ENCODE measurements at places on chromosomes 1 and 21. TPM values are rescaled to one million over a fixed set of nuclear protein-coding genes. Genes with fewer than 3 reads are reported as not detected.

- H3K4me1 ChIP-seq: no peaks in the 10 kb centered on the region
- no peaks in the 10 kb centered on the region for H3K27me3 ChIP-seq
- H3K4me3 ChIP-seq: no peak overlapping the region
Measured at GRCh38 chr1:21294266-21294989, 4.2 kb upstream of the ECE1 start.

- peaks cover 10% of the 10 kb centered on the region for H3K4me1 ChIP-seq
- H3K4me3 ChIP-seq: no peak overlapping the region
- H3K27ac ChIP-seq: no peak overlapping the region
- no peaks in the 10 kb centered on the region for H3K36me3 ChIP-seq
- DNase-seq: no peak
Measured at GRCh38 chr1:224498574-224499170, 64.1 kb upstream of the WDR26 start.

DNA sequence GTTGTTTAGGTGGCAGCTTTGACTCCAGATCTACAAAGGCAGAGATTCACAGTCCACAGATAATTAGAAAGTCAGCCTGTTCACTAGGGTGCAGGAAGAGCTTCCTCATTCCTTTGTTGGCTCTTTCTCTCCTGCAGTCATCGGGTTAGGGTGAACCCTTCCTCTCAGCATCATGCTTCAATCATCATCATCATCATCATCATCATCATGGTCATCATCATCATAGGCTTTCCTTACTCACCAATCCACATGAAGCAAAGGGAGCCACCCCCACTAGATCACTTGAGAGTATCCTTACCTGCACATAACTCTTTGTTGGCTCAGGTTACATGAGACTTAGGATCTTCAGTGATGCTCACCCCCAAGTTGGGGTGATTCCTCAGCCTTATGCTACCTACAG, 19.0 kb downstream of the MPZ start:
- peaks cover 20% of the 10 kb centered on the region for H3K4me1 ChIP-seq
- no peak overlapping the region for H3K4me3 ChIP-seq
- DNase-seq: no peak
- peak overlapping the region; percentile 27 for H3K27ac ChIP-seq
- no peaks in the 10 kb centered on the region for H3K27me3 ChIP-seq

DNA sequence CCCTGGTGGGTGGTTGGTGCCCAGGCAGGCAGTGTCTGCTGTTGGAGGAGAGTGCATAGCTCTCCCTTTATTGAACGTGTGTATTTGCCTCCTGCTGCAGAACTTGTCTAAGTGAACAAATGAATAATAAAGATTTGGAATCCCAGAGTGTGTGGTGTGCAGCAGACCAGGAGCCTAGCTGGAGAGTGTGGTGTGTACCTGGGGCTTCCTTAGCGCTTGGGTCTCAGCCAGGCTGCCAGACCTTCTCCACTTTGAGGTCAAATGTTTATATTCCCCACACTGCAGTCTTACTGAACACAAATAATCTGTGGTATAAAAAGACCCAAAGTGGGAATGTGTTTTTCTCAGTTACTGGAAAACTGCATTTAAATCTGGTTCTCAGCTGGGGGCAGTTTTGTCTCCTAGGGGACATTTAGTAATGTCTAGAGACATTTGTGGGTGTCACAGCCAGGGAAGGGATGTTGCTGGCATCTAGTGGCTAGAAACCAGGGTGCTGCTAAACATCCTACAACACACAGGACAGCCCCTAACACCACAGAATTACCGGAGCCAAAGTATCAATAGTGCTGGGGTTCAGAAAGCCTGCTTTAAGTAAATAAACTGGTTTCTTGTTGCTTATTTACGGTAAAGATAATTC, 23.6 kb downstream of the SLC37A1 start:
- H3K4me3 ChIP-seq: no peak overlapping the region
- no peaks in the 10 kb centered on the region for H3K27me3 ChIP-seq
- peak; percentile 34 for DNase-seq
- no peaks in the 10 kb centered on the region for H3K36me3 ChIP-seq
- no peak overlapping the region for H3K27ac ChIP-seq

DNA sequence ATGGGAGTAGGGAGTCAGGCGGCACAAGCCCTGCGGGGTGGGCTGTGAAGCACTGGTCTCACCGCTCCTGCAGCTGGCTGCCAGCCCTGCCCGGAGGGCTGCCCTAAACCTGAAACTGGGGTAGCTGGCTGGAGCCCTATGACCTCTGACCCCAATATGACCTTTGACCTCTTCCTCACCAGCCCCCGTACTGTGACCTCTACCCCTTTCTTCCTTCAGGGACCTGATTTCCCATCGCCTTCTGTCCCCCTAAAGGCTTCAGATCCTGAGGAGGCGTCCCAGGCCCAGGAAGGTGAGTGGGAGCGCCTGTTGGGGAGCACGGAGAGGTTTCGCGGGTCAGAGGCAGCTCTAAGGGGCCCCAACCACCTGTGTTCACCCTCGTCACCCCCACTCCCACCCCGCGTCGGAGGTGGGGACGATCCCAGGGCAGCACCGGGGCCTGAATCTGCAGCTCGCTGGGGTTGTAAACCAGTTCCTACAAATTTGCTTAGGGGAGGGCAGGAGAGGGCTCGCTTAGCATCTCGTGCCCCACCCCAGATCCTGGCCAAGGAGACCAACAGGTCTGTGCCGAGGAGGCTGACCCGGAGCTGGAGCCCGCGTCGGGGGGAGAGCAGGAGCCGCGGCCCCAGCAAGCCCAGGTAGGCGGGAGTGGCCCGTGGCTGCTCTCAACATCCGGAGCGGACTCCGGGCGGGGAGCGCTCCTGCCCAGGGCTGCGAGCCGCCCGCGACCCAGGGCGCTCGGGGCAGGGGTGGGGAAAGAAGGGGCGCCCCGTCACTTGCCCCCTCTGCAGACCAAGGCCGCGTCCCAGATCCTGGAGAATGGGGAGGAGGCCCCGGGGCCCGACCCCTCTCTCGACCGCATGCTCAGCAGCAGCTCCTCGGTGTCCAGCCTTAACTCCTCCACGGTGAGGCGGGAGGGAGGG, 7.3 kb downstream of the SYTL1 start:
- peak; percentile 87 for DNase-seq
- H3K27ac ChIP-seq: peak overlapping the region; percentile 63
- H3K36me3 ChIP-seq: no peaks in the 10 kb centered on the region
- H3K4me3 ChIP-seq: peak overlapping the region; percentile 73
- no peaks in the 10 kb centered on the region for H3K27me3 ChIP-seq

- H3K4me3 ChIP-seq: no peak overlapping the region
- no peaks in the 10 kb centered on the region for H3K36me3 ChIP-seq
- no peaks in the 10 kb centered on the region for H3K27me3 ChIP-seq
- no peak overlapping the region for H3K27ac ChIP-seq
Measured at GRCh38 chr1:97082160-97082848, 360.7 kb downstream of the PTBP2 start.

LRRC7 gene
- total RNA-seq: 10.6 TPM
